Calu3 (cell line): ENCODE measurements at places on chromosomes 3 and 15. TPM values are rescaled to one million over a fixed set of nuclear protein-coding genes. Genes with fewer than 3 reads are reported as not detected.

USP13 gene
- 25.5 and 29.8 TPM in 2 replicates for total RNA-seq

- no peaks in the 10 kb centered on the region for H3K36me3 ChIP-seq
- no peak overlapping the region for H3K4me3 ChIP-seq
- no peak overlapping the region for H3K27ac ChIP-seq
- DNase-seq = no peak
- no peaks in the 10 kb centered on the region for H3K27me3 ChIP-seq
- H3K4me1 ChIP-seq = peaks cover 11% of the 10 kb centered on the region
These were observed 136.6 kb downstream of the OPA1 start for GRCh38 chr3:193729601-193730000.

PLA2G4D gene
- total RNA-seq = not detected in 2 replicates

DNA sequence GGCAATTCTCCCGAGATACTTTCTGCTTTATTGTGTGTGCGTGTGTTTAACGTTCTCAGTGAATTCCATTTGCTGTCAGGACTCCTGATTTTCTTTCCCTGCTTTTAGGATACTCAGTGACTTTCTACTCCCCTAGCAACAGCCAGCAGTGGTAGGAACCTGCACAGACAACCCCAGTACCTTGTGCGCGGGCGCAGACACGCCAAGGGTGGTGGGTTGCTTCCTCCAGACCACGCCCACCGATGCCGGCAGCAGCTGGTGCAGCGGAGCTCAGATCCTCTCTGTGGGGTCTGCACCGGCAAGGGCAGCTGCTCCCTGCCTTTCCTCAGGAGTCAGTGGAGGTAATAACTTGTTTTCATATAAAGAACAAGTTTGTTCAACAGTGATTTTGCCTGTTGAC lies 225.1 kb upstream of the NDN start:
- no peak for DNase-seq
- H3K36me3 ChIP-seq = no peaks in the 10 kb centered on the region
- no peak overlapping the region for H3K27ac ChIP-seq
- no peaks in the 10 kb centered on the region for H3K27me3 ChIP-seq
- no peak overlapping the region for H3K4me3 ChIP-seq

DNA sequence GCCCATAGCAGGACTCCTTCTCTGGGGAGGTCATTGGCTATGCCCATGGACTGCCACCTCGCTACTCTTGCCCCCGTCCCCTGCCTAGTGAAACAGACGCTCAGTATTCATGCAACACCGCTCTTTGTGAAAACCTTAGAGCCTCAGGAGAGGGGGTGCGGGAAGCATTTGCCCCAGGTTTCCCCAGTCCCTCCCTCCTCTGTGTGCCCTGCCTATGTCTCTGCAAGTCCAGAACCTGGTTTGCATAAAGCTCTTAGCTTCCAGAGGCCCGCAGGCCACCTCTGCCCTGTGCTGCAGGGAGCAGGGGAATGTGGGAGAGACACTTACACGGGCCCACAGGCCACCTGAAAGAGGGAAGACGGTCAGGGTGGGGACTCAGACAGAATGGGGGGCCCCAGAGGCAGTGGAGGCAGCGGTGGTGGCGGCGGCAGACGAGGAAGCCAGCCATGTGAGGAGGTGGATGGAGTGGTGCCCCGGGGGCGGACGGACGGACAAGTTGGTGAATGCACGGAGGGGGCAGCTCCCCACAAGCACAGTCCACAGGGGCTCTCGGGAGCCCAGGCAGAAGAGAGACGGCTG lies 33.8 kb upstream of the CTSH start:
- no peak overlapping the region for H3K4me3 ChIP-seq
- peaks cover 4% of the 10 kb centered on the region for H3K36me3 ChIP-seq

PRR23B gene
- total RNA-seq = not detected in 2 replicates

ITIH1 gene
- total RNA-seq = 0.47 and 1.0 TPM in 2 replicates

DNA sequence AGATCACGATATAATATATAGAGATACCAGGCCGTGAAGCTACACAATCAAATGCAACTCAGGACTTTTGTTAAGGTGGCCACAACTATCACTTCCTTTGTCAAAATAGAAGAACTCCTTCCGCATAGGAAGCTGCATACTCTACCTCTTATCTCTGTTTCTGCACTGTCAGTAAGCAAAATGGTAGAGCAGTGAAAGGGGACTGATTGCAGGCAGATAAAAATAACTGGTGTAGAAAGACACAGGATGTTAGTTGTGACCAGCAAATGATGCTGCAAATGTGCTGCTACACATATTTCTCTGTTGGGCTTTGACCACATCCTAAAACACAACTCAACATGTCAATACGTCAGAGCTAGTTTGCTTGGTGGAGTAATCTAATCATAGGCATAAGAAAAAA lies 16.3 kb upstream of the TRAT1 start:
- DNase-seq = no peak
- H3K4me3 ChIP-seq = no peak overlapping the region
- no peaks in the 10 kb centered on the region for H3K36me3 ChIP-seq
- no peak overlapping the region for H3K27ac ChIP-seq
- H3K27me3 ChIP-seq = no peaks in the 10 kb centered on the region
- no peaks in the 10 kb centered on the region for H3K4me1 ChIP-seq

GRCh38 chr15:82852941-82853561 lies 43.6 kb downstream of the WHAMM start:
- H3K27ac ChIP-seq = no peak overlapping the region
- H3K4me1 ChIP-seq = no peaks in the 10 kb centered on the region
- H3K4me3 ChIP-seq = no peak overlapping the region
- no peaks in the 10 kb centered on the region for H3K27me3 ChIP-seq

GRCh38 chr3:71281280-71281679 lies 302.2 kb downstream of the FOXP1 start:
- no peak overlapping the region for H3K27ac ChIP-seq
- H3K4me3 ChIP-seq = no peak overlapping the region
- DNase-seq = no peak

- H3K27ac ChIP-seq = no peak overlapping the region
- DNase-seq = no peak
These were observed 128.3 kb upstream of the ARHGEF3 start for GRCh38 chr3:56929809-56930615.

- H3K4me3 ChIP-seq = no peak overlapping the region
- no peak overlapping the region for H3K27ac ChIP-seq
- H3K27me3 ChIP-seq = no peaks in the 10 kb centered on the region
- H3K4me1 ChIP-seq = no peaks in the 10 kb centered on the region
- DNase-seq = no peak
- H3K36me3 ChIP-seq = no peaks in the 10 kb centered on the region
These were observed 869.5 kb downstream of the SI start for GRCh38 chr3:164208821-164209220.

GRCh38 chr15:35150361-35150760 lies 65.3 kb upstream of the NANOGP8 start:
- H3K27ac ChIP-seq = no peak overlapping the region
- no peaks in the 10 kb centered on the region for H3K27me3 ChIP-seq
- H3K36me3 ChIP-seq = no peaks in the 10 kb centered on the region
- H3K4me1 ChIP-seq = no peaks in the 10 kb centered on the region
- H3K4me3 ChIP-seq = no peak overlapping the region

- H3K27ac ChIP-seq = no peak overlapping the region
- no peak for DNase-seq
- H3K36me3 ChIP-seq = no peaks in the 10 kb centered on the region
- peaks cover 17% of the 10 kb centered on the region for H3K27me3 ChIP-seq
These were observed 142.4 kb downstream of the EPHB1 start for GRCh38 chr3:134937256-134938028.

DNA sequence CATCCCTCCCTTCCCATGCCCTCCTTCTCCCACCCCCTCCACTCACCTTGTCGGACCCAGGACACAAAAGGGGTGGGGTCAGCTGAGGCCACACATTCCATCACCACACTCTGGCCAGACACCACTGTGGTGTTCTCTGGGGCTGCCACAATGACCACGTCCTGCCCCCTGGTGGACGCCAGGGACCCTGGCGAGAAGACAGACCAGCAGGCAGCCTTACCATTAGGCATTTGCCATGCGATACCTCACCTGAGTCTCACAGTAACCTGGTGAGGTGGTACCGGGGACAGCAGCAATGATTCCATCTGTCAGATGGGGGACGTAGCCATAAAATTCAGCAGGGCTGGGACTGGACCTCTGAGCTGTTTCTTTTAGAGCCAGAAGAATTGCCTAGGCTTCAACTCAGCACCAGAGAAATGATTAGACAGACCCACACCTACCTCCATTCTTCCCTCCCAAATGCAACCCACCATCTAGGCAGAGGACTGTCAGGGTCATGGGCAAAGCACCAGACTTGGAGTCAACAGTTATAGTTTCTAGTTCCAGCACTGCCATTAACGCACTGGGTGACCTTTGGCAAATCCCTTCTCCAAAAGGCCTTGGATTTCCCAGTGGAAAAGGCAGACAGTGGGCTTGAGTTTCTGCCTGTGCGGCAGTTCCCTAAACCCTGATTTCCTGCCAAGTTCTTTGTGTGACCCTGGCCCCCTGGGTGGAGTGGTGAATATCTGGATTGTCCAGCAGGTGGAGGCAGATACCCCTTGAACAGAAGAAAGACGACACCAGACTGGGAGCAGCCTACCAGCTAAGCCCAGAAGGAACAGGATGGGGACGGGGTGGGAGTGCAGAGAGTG lies 21.8 kb downstream of the IGDCC4 start:
- peak; percentile 89 for DNase-seq
- H3K4me1 ChIP-seq = no peaks in the 10 kb centered on the region
- no peak overlapping the region for H3K4me3 ChIP-seq
- H3K36me3 ChIP-seq = no peaks in the 10 kb centered on the region
- H3K27me3 ChIP-seq = peaks cover 74% of the 10 kb centered on the region

DNA sequence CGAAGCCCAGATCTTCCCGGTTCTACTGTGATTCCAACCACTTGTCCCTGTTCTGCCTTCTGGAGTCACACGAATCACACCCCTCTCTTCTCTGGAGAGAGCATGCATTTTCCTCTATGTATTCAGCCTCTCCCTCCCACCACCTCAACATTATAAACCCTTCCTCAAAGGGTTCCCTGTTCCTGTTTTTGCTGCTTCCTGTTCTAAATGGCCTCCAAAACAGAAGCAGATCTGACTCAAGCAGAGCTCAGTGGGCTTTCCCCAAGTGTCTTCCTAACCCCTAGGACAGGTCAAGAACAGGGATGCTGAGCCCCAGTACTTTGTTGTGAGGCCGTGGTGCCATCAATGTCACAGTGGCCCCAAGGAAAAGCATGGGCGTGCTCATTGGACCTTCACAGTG lies 75.7 kb upstream of the ARNT2 start:
- no peaks in the 10 kb centered on the region for H3K36me3 ChIP-seq
- H3K4me3 ChIP-seq = no peak overlapping the region
- no peak for DNase-seq
- no peak overlapping the region for H3K27ac ChIP-seq
- peaks cover 11% of the 10 kb centered on the region for H3K27me3 ChIP-seq

RLBP1 gene
- not detected in 2 replicates for total RNA-seq

- no peaks in the 10 kb centered on the region for H3K27me3 ChIP-seq
- H3K36me3 ChIP-seq = no peaks in the 10 kb centered on the region
- DNase-seq = no peak
- no peak overlapping the region for H3K4me3 ChIP-seq
These were observed 189.5 kb downstream of the WDR72 start for GRCh38 chr15:53569751-53570480.

FES gene
- total RNA-seq = 1.6 and 1.7 TPM in 2 replicates

DNA sequence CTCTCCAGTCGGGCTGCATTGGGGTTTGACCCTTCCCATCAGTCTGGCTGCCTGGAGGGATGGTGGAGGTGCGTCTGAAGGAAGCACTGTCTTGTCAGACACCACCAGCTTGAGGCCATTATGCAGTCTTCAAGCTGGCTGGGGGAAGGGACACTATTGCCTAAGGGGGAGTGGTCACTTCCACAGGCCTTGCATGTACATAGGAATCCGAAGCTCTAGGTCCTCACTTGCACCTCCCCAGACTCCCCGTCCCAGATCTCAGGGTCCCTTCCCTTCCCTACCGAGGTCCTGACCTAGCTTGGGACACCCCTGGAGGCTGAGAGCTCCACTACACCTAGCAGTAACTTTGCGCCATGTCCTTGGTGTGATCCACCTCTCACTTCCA lies 48.6 kb upstream of the KLF13 start:
- no peaks in the 10 kb centered on the region for H3K36me3 ChIP-seq
- no peaks in the 10 kb centered on the region for H3K27me3 ChIP-seq
- no peak overlapping the region for H3K4me3 ChIP-seq
- H3K4me1 ChIP-seq = no peaks in the 10 kb centered on the region

DNA sequence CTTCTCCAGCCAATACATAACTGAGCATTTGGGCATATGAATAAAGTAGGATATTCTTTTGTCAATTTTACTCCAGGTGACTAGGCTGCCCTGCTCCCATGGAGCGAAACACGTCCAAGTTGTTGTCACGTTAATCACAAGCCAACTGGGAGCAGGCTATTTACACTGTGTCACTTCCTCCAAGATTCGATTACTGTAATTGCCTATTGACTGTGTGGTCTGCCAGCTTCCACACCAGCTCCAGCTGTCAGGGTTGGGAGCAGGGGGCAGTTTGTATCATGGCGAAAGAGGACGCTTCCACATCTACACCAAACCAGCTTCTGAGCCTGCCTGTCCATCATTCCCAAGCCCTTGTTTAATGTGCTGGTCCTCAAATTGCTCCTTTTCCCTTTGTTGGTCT lies 89.2 kb upstream of the RORA start:
- H3K27me3 ChIP-seq = peaks cover 70% of the 10 kb centered on the region
- DNase-seq = no peak
- no peak overlapping the region for H3K27ac ChIP-seq
- no peaks in the 10 kb centered on the region for H3K4me1 ChIP-seq

CCDC80 gene
- 0.39 and 1.1 TPM in 2 replicates for total RNA-seq

GRCh38 chr3:38000242-38000916 lies 9.8 kb downstream of the VILL start:
- no peaks in the 10 kb centered on the region for H3K27me3 ChIP-seq
- H3K4me1 ChIP-seq = peaks cover 39% of the 10 kb centered on the region
- no peak overlapping the region for H3K27ac ChIP-seq
- DNase-seq = no peak
- H3K4me3 ChIP-seq = no peak overlapping the region

DNA sequence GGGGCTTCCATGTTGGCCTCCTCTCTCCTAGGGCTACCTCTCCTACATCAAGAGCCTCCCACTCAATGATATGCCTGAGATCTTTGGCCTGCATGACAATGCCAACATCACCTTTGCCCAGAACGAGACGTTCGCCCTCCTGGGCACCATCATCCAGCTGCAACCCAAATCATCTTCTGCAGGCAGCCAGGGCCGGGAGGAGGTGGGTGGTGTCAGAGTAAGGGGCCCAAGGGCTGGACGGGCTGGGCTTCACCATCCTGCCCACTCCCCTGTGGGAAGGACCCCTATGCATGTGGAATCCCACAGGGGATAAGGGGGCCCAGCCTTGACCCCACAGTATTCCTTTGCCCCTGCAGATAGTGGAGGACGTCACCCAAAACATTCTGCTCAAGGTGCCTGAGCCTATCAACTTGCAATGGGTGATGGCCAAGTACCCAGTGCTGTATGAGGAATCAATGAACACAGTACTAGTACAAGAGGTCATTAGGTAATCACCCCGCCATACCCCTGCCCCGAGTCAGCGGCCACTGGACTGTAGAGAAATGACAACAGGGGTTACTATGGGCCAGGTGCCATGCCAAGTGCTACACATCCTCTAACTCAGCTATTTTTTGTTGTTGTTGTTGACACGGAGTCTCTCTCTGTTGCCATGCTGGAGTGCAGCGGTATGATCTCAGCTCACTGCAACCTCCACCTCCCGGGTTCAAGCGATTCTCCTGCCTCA lies 47.1 kb downstream of the SEMA3G start:
- H3K4me1 ChIP-seq = no peaks in the 10 kb centered on the region
- peaks cover 20% of the 10 kb centered on the region for H3K36me3 ChIP-seq
- no peak for DNase-seq
- no peaks in the 10 kb centered on the region for H3K27me3 ChIP-seq
